Cortex of kidney (tissue), 1 donor: ENCODE measurements at places on chromosomes 11 and 22.

DNA sequence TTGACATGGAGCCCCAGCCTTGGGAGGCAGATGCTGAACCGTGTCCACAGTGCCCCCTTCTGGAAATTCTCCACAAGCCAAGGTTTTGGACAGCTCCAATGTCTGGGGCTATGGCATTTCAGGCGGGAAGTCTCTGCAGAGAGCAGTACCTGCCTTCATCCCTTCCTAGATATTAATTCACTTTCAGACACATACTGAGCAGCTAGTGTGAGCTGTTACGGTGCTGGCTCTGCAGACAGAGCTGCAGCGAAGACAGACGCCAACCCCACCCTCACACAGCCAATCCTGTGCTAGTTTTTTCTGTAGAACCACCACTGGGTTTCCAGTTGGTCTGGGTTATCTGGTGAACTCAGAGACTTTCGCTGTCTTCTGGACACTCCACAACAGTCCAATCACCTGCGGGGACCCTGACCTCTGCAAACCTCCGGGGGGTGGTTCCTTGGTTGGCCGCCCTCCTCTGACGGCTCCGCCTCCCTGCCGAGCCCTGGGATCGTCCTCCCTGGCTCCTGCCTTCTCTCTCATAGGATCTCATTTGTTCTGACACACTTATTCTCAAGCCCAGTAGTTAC, 9.1 kb downstream of the LMF2 start:
- no peak for DNase-seq

DNA sequence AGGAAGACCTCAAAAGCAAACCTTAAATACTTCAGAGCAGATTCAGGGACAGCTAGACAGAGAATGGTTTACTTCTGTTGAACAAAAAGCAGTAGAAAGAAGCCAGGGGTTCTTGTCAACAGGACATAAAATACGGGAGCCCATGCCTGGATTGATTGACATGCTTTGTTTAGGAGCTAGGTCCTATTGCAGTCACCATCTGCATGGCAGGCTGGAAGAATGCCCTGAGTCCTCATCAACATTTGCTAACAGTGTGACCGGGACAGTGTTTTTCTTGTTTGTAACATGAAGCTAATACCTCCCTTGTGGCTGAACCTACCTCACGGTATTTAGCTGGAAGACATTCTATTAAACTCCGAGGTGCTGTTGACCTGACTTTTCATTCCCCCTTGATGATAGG, 225.4 kb downstream of the NTM start:
- DNase-seq: no peak

DNA sequence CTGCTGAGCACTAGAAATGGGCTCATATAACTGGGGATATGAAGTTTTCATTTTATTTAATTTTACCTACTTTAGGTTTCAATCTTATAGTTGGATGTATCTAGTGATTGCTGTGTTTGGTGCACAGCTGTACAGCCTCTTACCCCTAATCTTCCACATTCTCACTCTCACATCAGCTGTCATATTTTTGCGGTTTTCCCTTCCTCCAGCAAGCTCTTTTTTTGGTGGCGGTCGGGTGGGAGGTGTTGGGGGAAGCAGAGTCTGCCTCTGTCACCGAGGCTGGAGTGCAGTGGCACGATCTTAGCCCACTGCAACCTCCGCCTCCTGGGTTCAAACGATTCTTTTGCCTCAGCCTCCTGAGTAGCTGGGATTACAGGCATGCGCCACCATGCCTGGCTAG, 445.1 kb upstream of the ISX start:
- no peak for DNase-seq

DNA sequence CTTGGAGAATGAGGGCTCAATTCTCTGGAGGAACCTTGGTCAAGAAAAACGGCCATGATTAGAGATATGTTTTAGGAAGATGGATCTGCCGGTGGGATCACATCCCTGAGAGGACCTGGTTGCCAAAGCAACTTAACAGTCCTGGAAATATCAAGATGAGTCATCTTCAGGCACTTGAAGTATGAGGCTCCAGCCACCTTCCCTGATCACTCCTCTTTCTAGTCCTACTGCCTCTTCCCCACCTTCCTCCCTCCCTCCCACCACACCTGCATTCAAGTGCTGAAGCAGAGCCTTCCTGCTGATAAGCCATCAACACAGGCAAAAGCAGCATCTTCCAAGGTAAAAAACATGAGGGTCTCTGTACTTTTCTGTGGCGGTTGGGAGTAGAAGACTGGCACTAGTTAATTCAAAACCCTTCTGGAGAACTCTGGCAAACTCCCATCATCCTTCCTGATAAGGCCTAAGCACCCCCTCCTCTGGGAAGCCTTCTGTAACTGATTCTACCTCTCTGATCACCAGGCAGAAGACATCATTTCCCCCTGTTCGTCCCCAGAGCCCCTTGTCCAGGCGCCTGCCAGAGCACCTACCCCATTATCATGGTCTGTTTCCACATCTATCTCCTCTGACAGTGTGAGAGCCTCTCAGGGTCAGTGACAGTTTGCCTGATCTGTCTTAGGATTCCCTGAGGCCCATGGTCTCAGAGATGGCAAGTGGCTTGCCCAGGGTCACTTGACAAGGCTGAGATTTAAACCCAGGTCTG, 79.8 kb downstream of the CLPB start:
- DNase-seq: no peak

DNA sequence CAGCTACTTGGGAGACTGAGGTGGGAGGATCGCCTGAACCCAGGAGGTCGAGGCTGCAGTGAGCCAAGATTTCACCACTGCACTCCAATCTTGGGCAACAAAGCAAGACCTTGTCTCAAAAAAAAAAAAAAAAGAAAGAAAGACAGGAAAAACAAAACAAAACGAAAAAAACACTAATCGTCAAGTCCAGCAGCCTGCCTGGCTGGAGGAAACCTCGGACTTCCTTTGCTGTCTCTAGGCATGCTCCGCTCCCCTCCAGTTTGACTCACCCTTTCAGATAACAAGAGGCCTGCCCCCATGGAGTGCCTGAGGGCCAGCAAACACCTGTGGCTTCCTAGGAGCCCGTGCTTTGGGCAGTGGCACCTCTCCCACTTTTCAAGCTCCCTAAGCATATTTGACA, 28.8 kb upstream of the CHKA start:
- DNase-seq: no peak

DNA sequence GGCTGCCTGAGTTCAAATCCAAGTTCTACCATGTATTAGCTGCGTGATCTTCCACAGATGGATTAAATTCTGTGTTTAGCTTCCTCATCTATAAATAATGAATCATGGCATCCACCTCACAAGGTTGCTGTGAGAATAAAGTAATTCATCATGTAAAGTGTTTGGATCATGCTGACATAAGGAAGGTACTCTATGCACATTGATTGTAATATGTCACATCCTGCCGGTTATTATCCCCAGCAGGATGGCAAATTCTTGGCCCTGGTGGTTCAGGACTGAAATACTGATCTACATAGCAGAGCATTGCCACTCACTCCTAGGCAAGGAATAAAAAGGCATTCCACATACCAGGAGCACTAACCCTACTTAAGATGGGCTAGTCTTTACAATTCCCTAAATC, 40.8 kb downstream of the LGR4 start:
- no peak for DNase-seq

GRCh38 chr11:2100361-2101170, 38.6 kb downstream of the IGF2 start:
- DNase-seq: no peak

DNA sequence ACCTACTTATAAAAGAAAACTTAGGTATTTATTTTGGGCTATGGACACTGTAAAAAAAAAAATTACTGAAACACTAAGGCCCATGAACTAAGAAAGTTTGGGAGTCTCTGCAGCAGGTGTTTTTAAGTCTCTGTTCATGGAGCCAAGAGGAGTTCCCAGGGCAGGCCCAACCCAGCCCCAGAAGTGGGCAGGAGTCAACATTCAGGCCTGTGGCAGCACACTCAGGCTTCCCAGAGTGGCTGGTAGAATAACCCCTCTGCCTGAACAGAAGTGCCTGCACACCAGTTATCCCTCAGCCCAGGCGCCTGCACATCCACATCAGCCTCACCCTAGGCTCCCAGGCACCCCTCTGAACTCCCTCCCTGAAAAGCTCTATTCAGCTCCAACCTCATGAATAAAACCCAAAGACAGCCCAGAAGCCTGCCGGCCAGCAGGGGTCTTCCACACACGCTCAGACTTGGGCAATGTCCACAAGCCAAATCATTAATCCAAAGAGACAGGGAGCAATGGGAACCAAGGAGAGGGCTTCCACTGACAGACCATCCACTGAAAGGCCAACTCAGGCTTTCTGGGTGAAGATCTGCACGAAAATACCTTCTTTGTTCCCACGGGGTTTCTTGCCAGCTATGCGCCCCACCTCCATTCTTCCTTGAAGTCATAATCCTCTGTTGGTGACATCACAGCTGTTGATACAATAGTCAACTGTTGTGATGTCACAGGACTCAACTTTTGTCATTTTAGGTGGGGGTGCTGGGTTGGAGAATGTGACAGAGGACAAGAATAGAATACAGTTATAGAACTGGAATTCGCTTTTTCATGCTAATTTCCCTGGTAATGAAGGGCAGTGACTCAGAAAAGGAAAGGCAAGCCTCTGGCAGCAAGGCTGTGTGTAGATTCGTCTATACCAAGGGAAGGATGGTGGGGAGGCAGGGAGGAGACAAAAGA, 83.7 kb downstream of the RPL27A start:
- no peak for DNase-seq

DNA sequence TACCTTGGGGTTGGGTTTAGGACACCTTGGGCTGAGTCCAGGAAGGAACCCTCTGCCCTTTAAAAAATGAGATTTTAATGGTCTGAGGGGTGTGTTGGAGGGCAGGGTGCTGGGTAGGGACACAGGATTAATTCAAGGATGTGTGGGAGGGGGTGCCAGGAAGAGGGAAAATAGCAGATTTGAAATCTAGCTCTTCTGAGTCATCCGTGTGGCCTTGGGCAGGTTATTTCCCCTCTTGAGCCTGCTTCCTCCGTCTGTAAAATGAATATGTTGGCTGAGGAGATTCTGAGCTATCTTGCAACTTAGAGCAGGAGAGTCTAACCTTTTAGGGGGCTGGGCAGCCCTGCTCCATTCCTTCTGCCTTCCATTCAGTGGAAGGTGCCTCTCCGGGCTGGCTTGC, 3.0 kb downstream of the TSPAN18 start:
- no peak for DNase-seq

GRCh38 chr22:32364210-32364609, 6.5 kb downstream of the RFPL3 start:
- DNase-seq: no peak

- DNase-seq: no peak
These were observed 8.3 kb upstream of the SIDT2 start for GRCh38 chr11:117170210-117170609.

DNA sequence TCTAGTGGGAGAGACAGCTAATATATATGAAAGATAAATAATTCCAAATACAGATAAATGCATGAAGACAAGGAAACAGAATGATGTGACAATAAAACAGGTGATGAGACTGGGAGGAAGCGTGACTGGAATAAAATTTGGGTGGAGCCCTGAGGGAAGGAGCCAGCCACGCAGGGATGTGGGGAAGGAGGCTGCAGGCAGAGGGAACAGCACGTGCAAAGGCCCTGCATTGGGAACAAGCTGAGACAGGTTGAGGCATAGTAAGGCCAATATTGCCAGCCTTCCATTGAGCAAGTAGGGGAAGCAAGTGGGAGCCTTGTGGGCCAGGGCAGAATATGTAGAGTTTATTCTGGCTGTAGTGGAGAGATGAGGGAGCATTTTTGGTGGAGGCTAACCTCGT, 107.5 kb upstream of the CRYBB3 start:
- DNase-seq: no peak

- DNase-seq: no peak
These were observed 439.2 kb downstream of the LRRC4C start for GRCh38 chr11:41020259-41020658.

GRCh38 chr22:45210577-45210976, 30.1 kb downstream of the KIAA0930 start:
- DNase-seq: no peak

DNA sequence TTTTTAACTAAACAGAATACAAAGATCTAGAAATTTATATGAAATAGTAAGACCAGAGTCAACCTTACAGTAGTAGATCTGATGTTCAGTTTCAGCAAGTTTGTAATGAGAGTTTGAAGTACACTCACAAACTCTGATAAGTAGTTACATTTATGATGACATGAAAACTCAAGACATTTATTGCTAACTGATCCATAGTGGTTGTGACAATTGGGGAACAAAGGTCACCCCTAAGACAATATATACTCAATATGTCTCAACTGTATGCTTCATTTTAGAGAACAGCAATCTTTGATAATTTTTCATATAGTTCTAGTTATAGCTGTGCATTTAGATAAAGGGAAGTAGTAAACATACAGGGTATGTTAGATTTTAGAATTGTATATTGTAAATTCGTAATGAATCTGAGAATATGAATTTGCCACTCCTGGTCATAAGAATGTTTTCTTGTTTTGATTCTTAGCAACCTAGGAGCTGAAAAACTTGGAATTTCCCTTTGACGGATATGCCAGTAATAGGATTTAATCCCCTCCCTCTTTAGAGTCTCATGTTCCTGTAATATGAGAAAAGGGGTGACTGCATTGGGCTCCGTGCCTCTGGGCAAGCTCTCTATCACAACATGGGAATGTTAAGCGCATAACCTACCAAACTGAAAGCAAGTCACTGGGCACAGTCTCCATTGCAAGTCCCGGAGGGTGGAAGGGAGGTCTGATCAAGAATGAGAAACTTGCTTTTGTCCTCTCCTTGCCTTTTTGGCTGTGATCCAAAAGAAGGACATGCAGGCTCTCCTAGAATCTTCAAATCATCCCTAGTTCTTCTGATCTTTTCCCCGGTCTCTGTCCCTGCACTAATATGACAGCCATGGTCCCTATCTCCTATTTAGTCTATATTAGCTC, 11.4 kb downstream of the OR10D3 start:
- DNase-seq: no peak

DNA sequence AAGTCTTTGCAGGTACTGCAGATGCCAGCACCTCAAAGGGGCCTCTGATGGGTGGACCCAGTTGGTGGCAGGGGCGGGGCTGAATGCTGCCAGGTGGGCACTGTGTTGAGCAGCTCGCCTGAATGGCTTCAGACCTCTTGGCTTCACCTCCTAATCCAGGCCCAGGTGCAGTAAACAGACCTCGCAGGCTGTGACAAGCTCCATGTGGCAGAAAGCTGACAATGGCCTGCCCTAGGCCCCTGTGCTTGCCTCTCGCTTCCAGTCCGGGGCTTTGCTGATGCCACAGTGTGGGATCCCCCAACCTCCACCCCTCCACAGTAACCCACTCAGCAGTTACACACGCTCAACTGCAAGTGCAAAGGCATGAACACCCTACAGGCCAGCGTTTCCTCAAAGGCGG, 9.4 kb downstream of the IGLL1 start:
- no peak for DNase-seq

- no peak for DNase-seq
These were observed 45.3 kb downstream of the SGSM3 start for GRCh38 chr22:40415531-40416266.

- no peak for DNase-seq
These were observed 38.5 kb downstream of the RIBC2 start for GRCh38 chr22:45451972-45452371.

GRCh38 chr11:46038529-46038928, 82.7 kb downstream of the PHF21A start:
- DNase-seq: no peak

DNA sequence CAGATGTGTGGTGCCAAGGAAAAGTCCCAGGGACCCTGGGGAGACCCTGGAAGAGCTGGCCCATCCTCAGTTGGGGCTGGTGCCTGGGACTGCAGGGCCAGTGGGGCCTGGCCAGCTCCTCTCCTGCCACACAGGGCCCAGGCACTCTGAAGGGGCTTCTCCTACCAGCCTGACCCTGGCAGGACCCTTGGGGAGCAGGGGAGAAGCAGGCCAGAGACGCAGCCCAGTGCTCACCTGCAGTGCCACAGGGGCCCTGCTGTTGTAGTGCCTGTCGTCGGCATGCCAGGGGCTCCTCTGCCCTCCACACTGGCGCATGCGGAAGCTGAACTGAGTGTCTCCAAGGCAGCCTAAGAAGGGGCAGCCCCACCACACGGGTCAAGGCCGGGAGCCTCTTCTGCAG, 9.1 kb downstream of the DENND6B start:
- no peak for DNase-seq
